ENCODE measurements at places on chromosomes 4 and X. TPM values are rescaled to one million over a fixed set of nuclear protein-coding genes. Genes with fewer than 3 reads are reported as not detected.

GRCh38 chr4:85496933-85497332, 22.0 kb downstream of the ARHGAP24 start:
- no peaks in the 10 kb centered on the region for H3K36me3 ChIP-seq
- H3K27ac ChIP-seq: no peak overlapping the region
- H3K27me3 ChIP-seq: no peaks in the 10 kb centered on the region

The DACH2 gene
- not detected for total RNA-seq

- no peak overlapping the region for H3K27ac ChIP-seq
- DNase-seq: no peak
- H3K4me3 ChIP-seq: no peak overlapping the region
- no peaks in the 10 kb centered on the region for H3K4me1 ChIP-seq
- H3K36me3 ChIP-seq: no peaks in the 10 kb centered on the region
- H3K27me3 ChIP-seq: no peaks in the 10 kb centered on the region
These were observed 189.1 kb downstream of the NDST4 start for GRCh38 chr4:114924311-114924710.

- H3K4me1 ChIP-seq: no peaks in the 10 kb centered on the region
- H3K4me3 ChIP-seq: no peak overlapping the region
- DNase-seq: no peak
- H3K27ac ChIP-seq: no peak overlapping the region
These were observed 406.4 kb downstream of the SMARCA1 start for GRCh38 chrX:129116676-129117470.

The HPGDS gene
- total RNA-seq: not detected

DNA sequence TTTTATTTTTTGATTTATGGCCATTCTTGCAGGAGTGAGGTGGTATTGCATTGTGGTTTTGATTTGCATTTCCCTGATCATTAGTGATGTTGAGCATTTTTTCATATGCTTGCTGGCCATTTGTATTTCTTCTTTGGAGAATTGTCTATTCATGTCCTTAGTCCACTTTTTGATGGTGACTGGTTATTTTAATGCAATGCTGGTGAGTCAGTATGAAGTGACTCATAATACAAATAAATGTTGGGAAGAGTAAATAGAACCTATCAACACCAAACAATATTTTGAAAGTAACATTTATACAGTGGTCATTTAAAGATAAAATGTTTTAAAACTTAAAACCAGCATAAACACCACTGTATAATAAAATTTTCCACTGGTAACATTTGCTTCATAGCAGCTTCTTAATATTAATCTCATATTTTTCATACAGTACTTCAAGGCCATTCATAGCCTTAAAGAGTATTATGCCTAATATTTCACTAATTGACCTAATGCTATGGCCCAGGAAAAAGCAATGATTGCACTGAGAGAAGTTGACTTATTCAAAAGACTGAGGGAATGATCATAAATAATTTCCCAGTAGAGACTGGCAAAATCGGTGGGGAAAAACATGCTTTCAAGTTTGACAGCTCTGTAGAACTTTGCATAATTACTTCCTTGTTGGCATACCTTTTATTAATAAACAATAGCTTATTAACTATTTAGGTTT, 33.9 kb downstream of the CASK start:
- H3K27ac ChIP-seq: no peak overlapping the region
- H3K36me3 ChIP-seq: peaks cover 10% of the 10 kb centered on the region
- H3K4me1 ChIP-seq: peaks cover 8% of the 10 kb centered on the region

DNA sequence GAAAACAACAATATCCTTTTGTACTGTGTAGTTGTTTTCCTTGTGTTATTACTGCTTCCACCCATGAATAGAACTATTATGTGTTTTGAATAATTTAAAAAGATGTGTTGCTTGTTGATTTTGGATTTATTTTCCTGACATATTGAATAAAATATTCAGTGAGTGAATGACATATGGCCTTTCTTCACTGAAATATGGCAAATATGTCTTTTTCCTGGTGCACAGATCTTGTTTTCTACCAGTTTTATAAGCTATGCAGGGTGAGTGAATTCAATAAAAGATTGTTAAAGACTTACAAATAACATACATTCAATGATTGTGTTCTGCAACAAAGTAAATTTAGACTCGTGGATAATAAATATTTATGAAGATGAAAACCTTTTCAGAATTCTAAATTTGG, 1216.3 kb upstream of the ADGRL3 start:
- H3K4me1 ChIP-seq: no peaks in the 10 kb centered on the region
- H3K36me3 ChIP-seq: no peaks in the 10 kb centered on the region
- DNase-seq: no peak
- H3K27ac ChIP-seq: no peak overlapping the region

- DNase-seq: no peak
- H3K4me3 ChIP-seq: no peak overlapping the region
- H3K36me3 ChIP-seq: no peaks in the 10 kb centered on the region
- no peaks in the 10 kb centered on the region for H3K27me3 ChIP-seq
- H3K4me1 ChIP-seq: no peaks in the 10 kb centered on the region
- H3K27ac ChIP-seq: no peak overlapping the region
These were observed 96.3 kb downstream of the TMA16 start for GRCh38 chr4:163590619-163591264.

DNA sequence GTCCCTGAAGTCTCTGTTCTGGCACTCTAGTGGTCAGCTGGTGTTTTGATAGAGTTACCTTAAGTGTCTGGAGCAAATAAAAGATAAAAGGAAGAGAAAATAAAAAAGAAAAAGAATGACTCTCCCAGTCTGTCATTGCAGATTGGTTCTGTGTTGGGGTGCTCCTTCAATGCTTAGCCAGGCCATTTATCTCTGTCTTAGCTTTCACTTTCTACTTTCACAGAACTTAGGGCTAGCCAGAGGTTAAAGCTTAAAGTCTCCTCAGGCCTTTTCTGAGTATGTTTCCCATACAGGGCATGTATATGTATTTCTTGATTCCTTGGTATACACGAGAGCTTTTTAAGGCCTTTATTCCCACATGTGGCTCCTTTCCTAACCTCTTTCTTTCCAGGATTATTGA, 83.1 kb upstream of the TEX13D start:
- DNase-seq: no peak
- no peak overlapping the region for H3K27ac ChIP-seq
- no peak overlapping the region for H3K4me3 ChIP-seq
- peaks cover 2% of the 10 kb centered on the region for H3K36me3 ChIP-seq
- H3K4me1 ChIP-seq: peaks cover 12% of the 10 kb centered on the region
- no peaks in the 10 kb centered on the region for H3K27me3 ChIP-seq

- H3K27me3 ChIP-seq: no peaks in the 10 kb centered on the region
- H3K4me3 ChIP-seq: no peak overlapping the region
- no peak for DNase-seq
- H3K4me1 ChIP-seq: peaks cover 8% of the 10 kb centered on the region
- peak overlapping the region; percentile 12 for H3K27ac ChIP-seq
These were observed 41.3 kb downstream of the HTT start for GRCh38 chr4:3115637-3116270.

The MAPK10 gene
- total RNA-seq: not detected

DNA sequence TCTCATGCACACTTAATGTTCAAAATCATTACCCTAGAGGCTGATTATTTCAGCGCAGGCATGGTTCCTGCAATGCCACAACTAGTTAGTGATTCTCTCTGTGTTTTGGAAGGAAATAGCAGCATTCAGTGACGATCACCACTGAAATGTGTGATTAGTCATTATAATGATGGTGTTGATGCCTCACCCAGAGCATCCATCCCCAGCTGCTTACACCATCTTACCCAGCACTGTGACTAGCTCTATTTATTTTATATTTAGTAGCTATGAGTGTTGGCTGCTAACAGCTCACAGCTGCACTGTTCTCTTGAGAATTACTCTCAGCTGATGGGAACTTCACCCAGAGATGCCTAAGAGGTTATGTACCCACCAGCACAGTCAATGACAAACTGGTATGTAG, 60.5 kb upstream of the TSPAN7 start:
- no peak overlapping the region for H3K27ac ChIP-seq
- DNase-seq: no peak
- no peaks in the 10 kb centered on the region for H3K36me3 ChIP-seq
- H3K4me3 ChIP-seq: no peak overlapping the region
- no peaks in the 10 kb centered on the region for H3K27me3 ChIP-seq

GRCh38 chr4:114599903-114600552, 1.4 kb downstream of the UGT8 start:
- no peak for DNase-seq
- H3K27me3 ChIP-seq: peaks cover 43% of the 10 kb centered on the region
- H3K4me1 ChIP-seq: peaks cover 9% of the 10 kb centered on the region
- H3K27ac ChIP-seq: no peak overlapping the region
- H3K36me3 ChIP-seq: no peaks in the 10 kb centered on the region
- H3K4me3 ChIP-seq: no peak overlapping the region

The CT45A7 gene
- not detected for total RNA-seq

The SERPINA7 gene
- total RNA-seq: not detected

The RRH gene
- not detected for total RNA-seq

GRCh38 chr4:23212558-23212957, 519.8 kb downstream of the GBA3 start:
- H3K4me3 ChIP-seq: no peak overlapping the region
- H3K36me3 ChIP-seq: no peaks in the 10 kb centered on the region
- H3K4me1 ChIP-seq: no peaks in the 10 kb centered on the region
- no peaks in the 10 kb centered on the region for H3K27me3 ChIP-seq

DNA sequence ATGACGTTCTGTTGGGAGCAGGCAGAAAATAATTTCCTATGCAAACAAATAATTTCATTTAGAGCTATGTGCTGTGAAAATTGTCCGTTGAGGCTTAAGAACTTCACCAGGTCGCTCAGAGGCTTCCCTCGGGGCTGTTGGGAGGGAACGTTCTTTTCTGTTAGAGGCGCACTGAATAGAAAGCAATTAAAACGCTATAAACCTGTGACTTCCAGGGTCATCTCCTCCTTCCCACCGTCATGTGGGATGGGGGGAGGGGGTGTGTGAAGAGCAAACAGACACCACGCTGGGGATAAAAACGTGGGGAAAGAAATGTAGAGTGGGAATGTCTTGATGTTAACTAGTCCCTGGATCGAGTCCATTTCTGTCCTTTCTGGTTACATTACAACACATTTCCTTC, 35.2 kb upstream of the ZNF518B start:
- no peak overlapping the region for H3K4me3 ChIP-seq
- peaks cover 6% of the 10 kb centered on the region for H3K4me1 ChIP-seq
- DNase-seq: no peak
- H3K27me3 ChIP-seq: peaks cover 15% of the 10 kb centered on the region
- no peaks in the 10 kb centered on the region for H3K36me3 ChIP-seq
- no peak overlapping the region for H3K27ac ChIP-seq

- peaks cover 2% of the 10 kb centered on the region for H3K27me3 ChIP-seq
- H3K36me3 ChIP-seq: no peaks in the 10 kb centered on the region
- no peak overlapping the region for H3K4me3 ChIP-seq
- no peaks in the 10 kb centered on the region for H3K4me1 ChIP-seq
- DNase-seq: no peak
- H3K27ac ChIP-seq: no peak overlapping the region
These were observed 171.2 kb upstream of the GPC4 start for GRCh38 chrX:133586443-133586842.

- H3K36me3 ChIP-seq: no peaks in the 10 kb centered on the region
- DNase-seq: no peak
- no peak overlapping the region for H3K4me3 ChIP-seq
- no peaks in the 10 kb centered on the region for H3K4me1 ChIP-seq
- H3K27me3 ChIP-seq: no peaks in the 10 kb centered on the region
These were observed 209.3 kb upstream of the MAOA start for GRCh38 chrX:43446752-43447151.

GRCh38 chrX:134742573-134742972, 84.3 kb upstream of the PLAC1 start:
- H3K4me1 ChIP-seq: no peaks in the 10 kb centered on the region
- no peak for DNase-seq
- H3K27ac ChIP-seq: no peak overlapping the region
- no peaks in the 10 kb centered on the region for H3K36me3 ChIP-seq

The VSIG4 gene
- not detected for total RNA-seq

DNA sequence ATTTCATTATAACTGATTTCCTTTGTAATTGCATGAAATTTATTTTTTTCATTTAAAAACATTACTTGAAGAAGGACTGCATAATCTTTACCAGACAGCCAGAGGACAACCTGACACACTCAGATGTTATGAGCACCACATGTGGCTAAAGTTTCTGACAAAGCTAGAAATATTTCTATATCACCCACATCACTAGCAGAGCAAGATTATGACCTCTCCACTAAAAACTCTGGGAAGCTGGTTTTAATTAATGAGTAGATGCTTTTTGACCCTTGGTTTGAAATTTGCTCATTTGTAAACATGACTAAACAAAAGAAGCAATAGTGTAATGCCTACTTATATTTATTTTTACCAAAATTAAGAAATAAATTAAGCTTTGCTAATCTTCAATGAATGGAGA, 661.5 kb upstream of the EPHA5 start:
- no peaks in the 10 kb centered on the region for H3K4me1 ChIP-seq
- no peak for DNase-seq
- no peaks in the 10 kb centered on the region for H3K36me3 ChIP-seq
- H3K27ac ChIP-seq: no peak overlapping the region
- no peak overlapping the region for H3K4me3 ChIP-seq

The FABP2 gene
- total RNA-seq: not detected

GRCh38 chr4:101322743-101323142, 24.6 kb downstream of the PPP3CA start:
- H3K27me3 ChIP-seq: peaks cover 24% of the 10 kb centered on the region
- no peak overlapping the region for H3K4me3 ChIP-seq
- peaks cover 14% of the 10 kb centered on the region for H3K4me1 ChIP-seq
- H3K36me3 ChIP-seq: peaks cover 6% of the 10 kb centered on the region
- H3K27ac ChIP-seq: no peak overlapping the region
- DNase-seq: no peak

- H3K36me3 ChIP-seq: no peaks in the 10 kb centered on the region
- no peak for DNase-seq
- peaks cover 2% of the 10 kb centered on the region for H3K27me3 ChIP-seq
- no peak overlapping the region for H3K4me3 ChIP-seq
- H3K27ac ChIP-seq: no peak overlapping the region
These were observed 200.0 kb downstream of the BCOR start for GRCh38 chrX:39897741-39898097.

- H3K27me3 ChIP-seq: peaks cover 2% of the 10 kb centered on the region
- H3K27ac ChIP-seq: no peak overlapping the region
- no peaks in the 10 kb centered on the region for H3K36me3 ChIP-seq
- no peak for DNase-seq
- H3K4me1 ChIP-seq: no peaks in the 10 kb centered on the region
These were observed 240.4 kb upstream of the TET2 start for GRCh38 chr4:104906276-104906675.

GRCh38 chr4:47642191-47642830, 157.2 kb downstream of the ATP10D start:
- H3K4me3 ChIP-seq: no peak overlapping the region
- H3K36me3 ChIP-seq: no peaks in the 10 kb centered on the region
- DNase-seq: no peak
- H3K27ac ChIP-seq: no peak overlapping the region

The CXXC4 gene
- total RNA-seq: not detected

DNA sequence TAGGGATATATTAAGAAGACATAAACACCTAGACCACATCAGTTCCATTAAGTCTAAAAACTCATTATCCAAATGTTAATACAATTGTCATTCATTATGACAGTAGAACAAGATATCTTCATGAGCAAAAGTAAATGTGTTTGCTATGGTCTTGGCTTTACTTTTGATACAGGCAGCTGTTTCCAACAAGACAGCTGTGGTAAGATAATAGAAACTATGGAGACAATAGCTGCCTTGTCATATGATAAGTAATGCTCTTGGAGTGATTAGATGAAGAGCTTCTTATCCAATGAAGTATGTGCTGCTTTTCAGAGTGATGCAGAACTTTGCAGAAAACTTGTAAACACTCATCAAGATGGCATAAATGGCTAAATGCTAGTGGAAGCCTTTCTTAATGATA, 1066.0 kb downstream of the FSTL5 start:
- H3K27me3 ChIP-seq: no peaks in the 10 kb centered on the region
- no peaks in the 10 kb centered on the region for H3K4me1 ChIP-seq
- H3K36me3 ChIP-seq: no peaks in the 10 kb centered on the region
- no peak overlapping the region for H3K27ac ChIP-seq
- no peak overlapping the region for H3K4me3 ChIP-seq
- DNase-seq: no peak

The GAGE1 gene
- total RNA-seq: not detected

The BEX2 gene
- total RNA-seq: 3.7 TPM

The STK32B gene
- not detected for total RNA-seq
